Right cardiac atrium (tissue), 5 donors: ENCODE measurements at places on chromosomes 2 and 18.

GRCh38 chr18:41390309-41390708, 564.7 kb upstream of the PIK3C3 start:
- DNase-seq: no peak

GRCh38 chr2:26742048-26742770, 21.9 kb upstream of the SLC35F6 start:
- no peak for DNase-seq

DNA sequence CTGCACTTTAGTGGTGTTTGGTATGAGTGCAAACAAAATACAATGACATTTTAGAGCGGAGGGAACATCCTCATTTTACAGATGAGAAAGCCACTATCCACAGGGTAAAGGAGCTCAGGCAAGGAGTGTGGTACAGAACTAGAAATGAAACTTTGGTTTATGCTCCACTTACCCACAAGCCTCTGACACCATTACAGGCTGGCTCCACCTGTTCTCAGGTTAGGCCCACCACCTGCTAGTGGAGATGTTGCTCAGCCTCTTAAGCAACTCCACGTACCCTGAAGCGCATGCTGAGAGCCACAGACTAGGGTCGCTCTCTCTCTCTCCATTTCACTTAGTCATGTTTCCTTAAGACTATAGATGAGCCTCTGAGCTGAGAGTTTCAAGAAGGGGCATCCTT, 130.0 kb downstream of the MBD2 start:
- no peak for DNase-seq

DNA sequence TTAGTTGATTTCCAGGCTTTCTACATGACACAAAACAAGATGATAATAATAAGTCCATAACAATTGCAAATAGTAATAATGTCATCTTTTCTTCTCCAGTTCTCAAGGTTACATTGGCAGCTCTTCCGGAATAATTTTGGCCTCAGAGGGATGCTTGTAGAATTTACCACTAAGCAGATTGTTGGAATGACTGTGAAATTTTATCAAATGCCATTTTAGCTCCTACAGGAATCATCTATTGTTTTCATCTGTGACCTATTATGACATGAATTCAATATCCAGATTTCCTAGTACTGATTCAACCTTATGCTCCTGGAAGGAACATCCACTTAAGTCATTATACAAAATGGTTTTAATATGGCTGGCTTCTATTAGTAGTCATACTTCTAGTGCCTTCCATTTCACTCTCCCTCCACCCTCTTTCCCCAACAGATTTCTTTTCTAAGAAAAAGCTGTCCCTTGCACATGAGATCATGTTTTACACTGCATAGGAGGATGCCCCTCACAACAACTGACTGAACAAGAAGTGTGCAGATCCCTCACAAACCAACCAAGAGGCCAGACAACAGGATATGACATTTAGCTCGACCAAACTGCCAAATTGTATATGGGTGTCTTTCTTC, 200.0 kb downstream of the DNER start:
- no peak for DNase-seq

- DNase-seq: no peak
Observed at GRCh38 chr2:72980535-72981217, 63.4 kb downstream of the EMX1 start.

DNA sequence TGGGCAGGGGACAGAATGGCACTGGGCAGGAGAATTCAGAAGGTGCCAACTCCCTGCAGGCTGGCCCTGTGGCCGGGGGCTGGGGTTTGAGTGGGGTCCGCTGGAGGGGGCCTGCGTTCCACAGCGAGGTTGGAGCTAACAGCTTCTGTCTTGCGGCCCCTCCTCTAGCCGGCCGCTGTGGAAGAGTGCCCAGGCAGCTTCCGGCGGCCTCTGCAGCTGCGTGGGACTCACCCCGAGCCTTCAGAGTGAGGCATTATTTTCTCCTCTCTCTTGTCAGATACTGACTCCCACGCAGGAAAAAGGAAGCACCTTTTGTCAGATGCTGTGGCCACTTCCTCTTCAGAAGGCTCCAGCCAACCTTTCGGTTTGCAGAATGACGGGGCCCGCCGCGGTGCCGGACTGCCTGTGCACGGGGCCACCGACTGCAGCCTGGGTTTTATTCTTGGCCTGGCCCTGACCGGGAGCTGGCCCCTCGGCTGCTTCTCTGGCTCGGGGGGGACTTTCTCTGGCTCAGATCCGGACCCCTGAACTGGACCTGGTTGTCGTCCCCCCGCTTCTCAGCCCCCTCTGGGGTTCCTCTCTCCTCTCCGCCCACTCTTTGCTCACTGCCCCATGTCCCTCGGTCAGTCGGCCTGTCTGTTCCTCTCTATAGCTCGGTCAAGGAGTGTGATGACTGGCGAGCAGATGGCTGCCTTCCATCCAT, 40.1 kb downstream of the ARHGAP25 start:
- peak; percentile 57 for DNase-seq

DNA sequence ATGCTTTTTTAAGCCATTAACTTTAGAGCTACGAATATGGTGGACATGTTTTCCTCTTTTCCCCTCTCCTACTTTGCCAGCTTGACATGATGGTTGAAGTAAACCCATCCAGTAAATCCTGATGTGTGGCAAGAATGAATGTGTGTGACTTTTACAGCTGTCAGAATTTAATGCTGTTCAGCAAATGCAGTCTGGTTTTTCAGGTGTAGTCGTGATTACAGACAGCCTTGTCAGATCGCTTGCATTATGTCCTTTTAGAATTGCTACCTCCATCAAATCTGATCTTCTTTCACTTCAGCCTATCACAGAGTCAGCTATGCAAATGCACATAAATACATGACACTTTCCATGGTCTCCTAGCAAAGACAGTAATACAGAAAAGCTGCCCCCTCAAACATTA, 278.5 kb downstream of the FBXO15 start:
- DNase-seq: no peak

DNA sequence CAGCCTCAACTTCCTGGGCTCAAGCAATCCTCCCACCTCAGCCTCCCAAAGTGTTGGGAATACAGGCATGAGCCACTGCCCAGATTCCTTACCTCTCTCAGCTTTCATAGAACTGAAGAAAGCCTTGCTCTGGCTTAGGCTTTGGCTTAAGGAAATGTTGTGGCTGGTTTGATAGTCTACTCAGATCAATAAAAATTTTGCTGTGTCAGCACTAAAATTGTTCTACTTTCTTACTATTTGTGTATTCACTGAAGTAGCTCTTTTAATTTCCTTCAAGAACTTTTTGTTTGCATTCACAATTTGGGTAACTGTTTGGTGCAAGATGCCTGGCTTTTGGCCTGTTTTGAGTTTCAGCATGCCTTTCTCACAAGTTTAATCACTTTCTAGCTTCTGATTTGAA, 634.0 kb upstream of the FSHR start:
- no peak for DNase-seq

DNA sequence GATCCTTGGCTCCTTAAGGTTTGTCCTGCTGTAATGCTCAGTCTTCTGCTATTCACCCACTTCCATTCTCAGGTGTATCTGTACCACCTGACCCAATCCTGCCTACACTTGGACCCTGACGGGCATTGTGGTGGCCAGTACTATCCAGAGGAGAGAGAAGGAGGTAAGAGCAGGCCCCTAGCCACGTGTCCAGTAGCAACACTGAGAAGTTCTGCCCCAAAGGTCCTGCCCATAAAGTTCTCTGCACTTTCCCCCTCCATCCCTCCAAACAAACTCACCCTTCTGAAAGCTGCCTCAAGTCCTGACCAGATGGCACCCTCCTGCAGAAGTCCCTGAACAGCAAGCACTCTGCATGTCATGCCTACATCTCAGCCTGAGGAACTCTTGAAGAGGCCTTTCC, 18.3 kb downstream of the TTC32 start:
- DNase-seq: no peak

DNA sequence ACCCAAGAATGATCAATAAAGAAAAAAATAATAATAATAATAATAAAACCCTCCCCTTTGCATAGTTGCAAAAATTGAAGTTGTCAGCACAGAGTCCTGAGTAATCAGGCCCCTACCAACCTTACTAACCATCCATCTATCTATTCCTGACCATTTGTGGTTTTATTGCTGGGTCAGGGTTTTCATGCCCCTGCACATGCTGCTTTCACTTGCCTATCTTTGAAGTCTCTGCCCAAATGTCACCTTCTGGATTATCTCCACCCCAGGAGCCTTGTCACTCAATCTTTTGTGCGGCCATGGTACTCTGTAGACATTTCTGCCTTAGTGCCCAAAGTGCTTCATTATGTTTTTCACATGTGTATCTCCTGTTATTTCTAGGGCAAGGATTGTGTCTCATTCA, 35.1 kb downstream of the SLC30A6 start:
- DNase-seq: no peak

DNA sequence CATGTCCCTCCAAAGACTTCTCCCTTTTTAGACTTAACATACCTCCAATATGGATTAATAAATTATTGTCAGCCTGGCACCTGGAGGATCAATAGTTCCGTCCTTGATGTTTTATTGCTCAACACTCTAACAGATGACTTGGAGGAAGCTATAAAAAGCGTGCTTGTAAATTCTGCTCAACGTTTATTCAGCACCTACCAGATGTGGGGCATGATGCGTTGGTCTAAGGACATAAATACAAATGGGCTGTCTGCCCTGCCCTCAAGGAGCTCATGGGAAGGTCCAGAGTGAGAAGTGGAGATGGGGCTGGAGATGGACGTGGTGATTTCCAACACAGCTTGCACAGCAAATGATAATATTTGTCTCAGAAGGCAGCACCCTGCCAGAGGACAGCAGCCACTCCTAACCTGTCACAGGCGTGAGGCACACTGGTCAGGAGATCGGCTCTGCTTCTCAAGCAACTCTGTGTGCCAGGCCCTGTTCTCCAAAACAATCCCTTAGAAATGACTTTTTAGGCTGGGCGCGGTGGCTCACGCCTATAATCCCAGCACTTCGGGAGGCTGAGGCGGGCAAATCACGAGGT, 25.5 kb upstream of the ZCCHC2 start:
- no peak for DNase-seq

DNA sequence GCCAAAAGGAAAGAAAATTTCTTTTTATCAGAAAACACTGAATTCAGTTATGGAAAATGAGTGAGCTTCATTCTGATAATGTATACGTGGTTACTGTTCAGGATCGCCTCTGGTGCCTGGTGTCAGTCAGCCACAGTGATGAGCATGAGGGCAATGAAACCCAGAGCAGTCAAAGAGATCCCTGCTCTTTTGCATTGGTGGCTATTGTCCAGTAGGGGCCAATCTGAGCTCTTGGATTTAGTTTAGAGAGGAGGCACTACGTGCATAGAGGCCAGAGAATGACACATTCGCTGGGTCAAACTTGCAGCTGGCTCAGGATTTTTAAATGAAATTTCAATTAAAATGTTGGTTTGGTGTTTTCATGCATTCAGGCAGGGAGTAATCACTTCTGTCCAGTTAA, 522.9 kb downstream of the TMEM182 start:
- DNase-seq: no peak

DNA sequence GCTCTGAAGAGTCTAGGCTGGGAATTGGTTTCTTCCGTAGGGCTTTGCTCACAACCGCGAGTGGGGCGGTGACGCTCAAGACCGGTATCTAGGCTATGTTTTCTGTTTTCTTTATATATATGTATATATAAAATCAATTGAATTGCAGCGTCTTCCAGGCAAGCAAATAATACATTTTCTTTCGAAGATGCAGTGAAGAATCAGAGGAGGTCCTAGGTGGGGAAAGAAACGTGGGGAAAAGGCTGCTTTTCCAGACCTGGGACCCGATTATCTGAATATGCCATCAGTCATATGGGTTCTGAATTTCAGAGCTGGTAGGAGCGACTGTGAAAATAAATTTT, 714 bp upstream of the SCN9A start:
- no peak for DNase-seq

DNA sequence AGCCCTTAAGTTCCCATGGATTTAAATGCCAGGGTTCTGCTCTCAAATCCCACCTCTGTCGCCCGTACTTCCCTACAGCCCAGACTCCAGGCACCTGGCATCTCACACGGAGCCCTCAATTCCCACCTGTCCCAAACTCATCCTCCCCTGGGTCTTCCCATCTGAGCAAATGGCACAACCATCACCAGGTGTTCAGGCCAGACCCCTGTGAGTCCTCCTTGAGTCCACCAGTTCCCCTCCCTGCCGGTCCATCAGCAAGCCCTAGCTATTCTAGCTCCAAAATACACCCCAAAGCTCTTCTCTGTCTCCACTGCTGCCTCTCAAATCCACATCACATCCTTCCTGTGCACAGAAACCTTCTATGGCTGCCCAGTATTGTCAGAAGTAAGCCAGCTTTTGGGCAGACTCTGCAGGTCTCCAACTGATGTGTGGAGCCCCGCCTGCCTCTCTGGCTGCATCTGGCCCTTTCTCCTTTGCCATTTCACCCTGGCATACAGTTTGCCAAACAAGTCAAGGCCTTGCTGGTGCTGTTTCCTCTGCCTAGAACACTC, 67.7 kb downstream of the DNMT3A start:
- DNase-seq: no peak

GRCh38 chr18:74063023-74063422, 84.6 kb downstream of the FBXO15 start:
- DNase-seq: no peak

DNA sequence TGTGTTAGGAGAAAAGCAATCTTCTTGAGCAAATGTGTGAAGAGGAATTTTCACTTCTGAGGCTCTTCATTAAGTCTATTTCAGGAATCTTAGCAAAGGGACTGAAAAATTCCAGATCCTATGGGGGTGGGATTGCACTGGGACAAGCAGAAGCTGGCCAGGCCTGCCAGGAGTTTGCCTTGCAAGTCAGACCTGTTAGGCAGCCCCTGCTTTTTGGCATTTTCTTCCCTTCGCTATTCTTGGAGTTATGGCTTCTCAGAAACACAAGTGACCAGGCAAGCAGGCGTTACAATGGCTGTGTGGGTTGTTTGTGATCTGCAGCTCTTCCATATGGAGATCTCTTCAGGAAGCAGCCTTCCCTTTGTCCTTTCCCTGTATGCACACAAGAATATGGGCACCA, 8.0 kb upstream of the CCDC85A start:
- DNase-seq: no peak

DNA sequence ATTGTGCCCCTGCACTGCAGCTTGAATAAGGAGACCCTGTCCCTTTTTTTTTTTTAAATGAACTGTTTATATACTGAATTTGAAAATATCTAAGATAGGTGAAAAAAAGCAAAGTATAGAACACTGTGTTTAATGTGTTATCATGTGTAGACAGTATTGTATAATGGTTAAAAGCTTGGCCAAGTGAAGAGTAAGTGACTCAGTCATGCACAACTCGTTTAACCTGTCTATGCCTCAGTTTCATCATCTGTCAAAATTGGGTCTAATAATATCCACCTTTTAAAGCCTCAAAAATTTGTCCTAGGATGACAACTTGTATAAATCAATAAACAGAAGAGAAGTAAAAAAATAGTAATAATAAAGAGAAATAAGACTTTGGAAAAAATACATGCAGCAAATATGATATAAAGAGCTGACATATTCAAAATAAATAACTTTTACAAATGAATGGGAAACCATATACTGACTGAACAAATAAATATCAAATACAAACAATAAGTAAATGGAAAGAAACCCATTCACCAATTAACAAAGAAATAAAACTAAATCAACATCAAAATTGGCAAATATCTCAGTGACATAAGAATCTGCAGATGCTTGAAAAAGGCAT, 113.7 kb downstream of the C2orf74 start:
- no peak for DNase-seq
